ENCODE measurements at places on chromosomes 12 and 14.

DNA sequence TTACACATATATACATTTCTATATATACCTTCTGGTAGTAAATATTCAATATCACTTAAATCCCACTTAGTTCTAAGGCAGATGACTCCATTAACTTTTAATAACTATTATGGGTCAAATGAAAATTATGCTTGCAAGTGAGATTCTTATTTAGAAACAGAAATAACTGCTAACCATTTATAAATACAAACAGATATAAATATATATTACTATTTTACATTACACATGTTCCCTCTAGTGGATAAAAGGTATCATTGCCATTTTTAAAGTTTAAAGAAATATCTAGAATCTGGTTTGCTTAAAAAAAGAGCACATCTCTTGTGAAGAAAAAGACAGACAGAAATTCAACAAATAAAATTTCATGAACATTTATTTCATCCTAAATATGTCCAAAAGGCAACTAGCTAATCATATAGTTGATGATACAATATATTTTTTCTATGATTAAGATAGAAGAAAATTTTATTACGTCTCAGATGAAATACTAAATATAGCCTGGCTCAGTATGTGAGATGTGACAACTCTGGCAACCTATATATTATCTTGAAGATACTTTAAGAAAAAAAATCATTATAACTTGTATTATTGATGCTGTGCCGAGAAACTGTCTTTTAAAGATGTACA is 11.7 kb upstream of the RAD51AP1 start:
- no peak for DNase-seq

DNA sequence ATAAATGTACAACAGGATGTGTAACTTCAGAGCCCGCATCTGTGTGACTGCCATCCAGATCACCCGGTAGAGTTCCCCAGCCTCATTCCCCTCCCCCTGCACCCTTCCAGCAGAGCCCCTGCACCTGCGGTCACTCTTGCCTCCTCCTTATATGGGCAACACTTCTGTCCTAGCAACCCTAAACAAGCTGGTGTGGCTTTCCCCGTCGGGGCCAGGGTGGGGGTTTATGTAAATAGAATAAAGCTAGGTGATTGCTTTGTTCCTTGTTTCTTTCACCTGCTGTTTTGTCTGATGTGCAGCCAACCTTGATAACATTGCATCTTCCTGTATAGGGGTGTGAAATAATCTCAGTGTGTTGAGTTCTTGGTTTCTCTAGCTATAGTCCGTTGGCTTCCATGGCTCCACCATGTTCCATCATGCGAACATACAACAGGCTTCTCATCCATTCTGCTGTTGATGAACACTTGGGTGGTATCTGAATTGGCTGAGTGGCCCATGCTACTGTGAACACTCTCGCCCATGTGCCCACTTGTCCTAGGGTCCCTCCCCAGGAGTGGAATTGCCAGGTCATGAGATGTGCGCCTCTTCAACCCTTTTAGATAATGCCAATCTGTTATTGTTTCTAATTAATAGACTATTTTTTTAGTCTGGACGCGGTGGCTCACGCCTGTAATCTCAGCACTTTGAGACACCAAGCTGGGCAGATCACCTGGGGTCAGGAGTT is 102.2 kb downstream of the KIF26A start:
- DNase-seq = peak; percentile 1

DNA sequence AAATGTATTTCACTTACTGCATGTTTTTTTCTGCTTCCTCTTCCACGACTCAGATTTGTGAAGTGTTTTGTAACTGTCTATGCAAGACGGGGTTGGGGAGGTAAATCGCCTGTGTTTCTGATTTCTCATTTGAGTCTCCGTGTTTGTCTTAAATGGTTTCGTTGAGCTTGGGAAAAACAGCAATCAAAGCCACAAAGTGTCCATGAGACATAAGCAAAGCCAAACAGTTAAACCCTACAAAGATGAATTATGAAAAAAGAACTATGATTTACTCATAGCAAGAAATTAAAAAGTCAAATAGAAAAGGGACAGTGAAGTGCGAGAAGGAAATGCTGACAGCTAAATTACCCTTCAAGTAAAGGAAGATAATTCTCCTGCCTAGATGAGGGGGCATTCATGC is 164.3 kb upstream of the TMPO start:
- no peak for DNase-seq

GRCh38 chr14:92207012-92207927 is 85.5 kb downstream of the CPSF2 start:
- no peak for DNase-seq

DNA sequence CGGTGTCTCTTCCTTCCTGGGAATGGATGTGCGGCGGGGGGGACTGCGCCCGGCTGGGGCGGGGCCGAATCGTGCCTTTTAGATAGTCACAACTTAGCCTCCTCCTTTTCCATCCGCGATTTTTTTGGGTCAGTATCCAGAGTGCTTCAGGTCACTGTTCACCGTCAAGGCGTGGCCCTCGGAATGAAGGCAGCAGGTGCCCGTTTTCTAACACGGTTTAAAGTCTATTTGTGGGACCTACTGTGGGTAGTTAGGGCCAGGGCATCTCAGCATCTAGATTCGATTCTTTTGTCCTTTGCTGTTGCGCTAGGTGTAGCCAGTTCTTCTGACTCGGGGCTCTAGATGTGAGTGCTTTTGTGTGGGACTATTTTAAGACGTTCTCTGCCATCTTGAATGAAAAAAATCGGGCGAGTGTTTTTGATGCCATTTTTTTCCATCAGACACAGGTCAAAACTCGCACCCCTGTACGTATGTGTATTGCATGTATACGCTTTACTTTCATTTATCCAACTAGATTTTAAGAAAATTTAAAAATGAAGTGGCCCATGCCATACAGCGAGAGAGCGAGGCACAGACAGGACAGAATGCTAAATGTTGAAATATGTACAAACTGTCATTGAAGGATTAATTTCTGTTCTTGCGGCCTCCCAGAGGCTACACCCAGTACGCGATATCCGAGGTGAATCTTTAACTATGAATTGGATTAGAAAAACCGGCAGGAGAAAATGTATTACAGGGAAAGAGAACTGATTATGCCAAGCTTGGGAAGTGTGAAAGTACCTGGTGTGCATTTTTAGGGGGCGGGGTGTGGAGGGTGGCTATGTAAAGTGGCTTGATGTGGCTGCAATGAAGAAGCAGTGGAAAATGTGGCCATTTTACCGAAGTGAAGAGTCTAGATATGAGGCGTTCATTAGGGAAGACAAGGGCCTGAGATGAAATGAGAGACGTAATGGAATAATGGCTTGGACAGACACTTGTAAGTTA is 835 bp downstream of the VEZT start:
- peak; percentile 71 for DNase-seq

GRCh38 chr12:94228488-94228907 is 80.1 kb downstream of the PLXNC1 start:
- DNase-seq = no peak
